ENCODE measurements at places on chromosomes 4 and X.

- DNase-seq, result no peak
Measured at GRCh38 chr4:40193016-40193571, 3.7 kb upstream of the RHOH start.

- no peak for DNase-seq
Measured at GRCh38 chrX:103630171-103630511, 1.4 kb downstream of the TCEAL1 start.

DNA sequence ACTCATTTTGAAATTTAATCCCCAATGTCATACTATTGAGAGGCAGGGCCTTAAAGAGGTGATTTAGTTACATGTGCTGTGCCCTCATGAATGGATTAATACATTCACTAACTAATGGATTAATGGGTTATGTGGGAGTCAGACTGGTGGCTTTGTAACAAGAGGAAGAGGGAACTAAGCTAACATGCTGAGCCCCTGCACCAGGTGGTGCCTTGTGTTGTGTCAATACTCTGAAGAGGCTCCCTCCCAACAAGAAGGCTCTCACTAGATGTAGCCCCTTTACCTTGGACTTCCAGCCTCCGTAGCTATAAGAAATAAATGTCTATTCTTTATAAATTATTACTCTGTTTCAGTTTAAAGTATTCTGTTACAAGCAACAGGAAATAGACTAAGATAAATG, 411.9 kb upstream of the EMCN start:
- no peak for DNase-seq

- no peak for DNase-seq
Measured at GRCh38 chr4:171532968-171533367, 280.2 kb upstream of the GALNTL6 start.

DNA sequence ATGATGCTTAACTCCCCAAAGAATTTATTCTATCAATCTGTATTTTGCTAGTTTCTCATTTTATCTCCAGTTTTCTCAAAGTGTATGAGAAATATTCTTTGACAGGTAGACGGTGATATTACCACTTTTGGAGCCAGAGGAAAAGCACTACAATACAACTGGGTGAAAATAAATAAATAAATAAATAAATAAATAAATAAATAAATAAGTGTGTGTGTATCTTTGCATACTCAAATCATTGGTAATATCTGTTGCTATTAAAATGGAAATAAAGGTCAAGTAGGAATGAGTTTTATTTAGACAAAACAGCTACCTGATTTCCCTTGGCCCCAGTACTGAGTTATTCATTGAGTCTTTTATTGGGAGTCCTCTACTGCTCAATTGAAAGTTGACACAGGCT, 114.3 kb downstream of the RBMX2 start:
- no peak for DNase-seq

GRCh38 chrX:88202149-88202548, 544.9 kb upstream of the CPXCR1 start:
- peak; percentile 51 for DNase-seq

DNA sequence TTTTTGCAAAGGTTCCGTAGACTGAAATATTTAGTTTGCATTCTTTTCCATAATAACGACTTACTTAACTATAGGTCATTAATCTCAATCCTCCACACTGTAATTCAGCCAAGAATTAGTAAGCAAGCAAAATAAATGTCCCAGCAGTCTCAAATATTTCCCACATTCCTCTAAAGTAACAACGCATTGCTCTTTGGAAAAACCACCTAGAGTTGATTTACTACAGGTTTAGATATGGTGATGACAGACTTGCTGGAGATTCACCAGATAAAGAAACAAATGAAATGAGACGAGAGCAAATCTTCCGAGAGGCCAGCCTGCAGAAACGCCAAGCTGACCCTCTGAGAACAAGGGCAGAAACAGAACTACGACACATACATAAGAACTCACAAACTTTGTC, 28.9 kb downstream of the TENM3 start:
- no peak for DNase-seq

- no peak for DNase-seq
Measured at GRCh38 chr4:3775576-3775975, 9.4 kb downstream of the ADRA2C start.

DNA sequence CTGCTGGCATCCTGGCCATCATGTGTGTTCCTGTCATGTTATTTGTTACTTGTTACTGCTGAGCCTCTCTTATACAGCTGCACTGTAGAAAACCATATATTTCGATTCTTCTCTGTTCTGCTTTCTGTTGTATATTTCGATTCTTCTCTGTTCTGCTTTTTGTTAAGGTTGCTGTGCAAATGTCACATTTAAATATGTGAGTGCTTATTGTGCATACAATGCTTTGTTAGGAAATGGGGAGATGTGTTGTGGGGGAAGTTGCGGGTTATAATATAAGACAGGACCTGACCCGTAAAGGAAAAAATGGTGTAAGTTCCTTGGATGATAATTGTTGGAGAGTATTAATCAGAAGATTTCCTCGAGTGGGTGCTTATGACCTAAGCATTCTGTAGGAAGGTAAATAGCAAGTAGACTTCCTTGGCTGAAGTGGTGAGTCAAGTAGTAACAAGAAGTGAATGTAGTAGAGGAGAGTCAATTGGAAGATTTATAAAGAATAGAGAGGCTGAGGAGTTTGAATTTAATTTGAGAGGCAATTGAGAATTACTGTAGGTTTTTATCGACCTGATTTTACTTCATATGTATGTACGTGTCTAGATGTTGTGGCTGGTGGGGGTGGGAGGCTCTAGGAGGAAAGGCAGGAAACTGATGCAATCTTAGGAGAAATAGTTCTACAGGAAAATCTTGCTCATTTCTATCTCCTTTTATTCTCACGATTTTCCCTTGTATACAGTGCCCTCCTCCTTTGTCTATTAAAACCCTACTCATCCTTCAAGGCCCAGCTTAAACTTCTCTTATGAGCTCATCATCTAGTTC, 8.5 kb downstream of the OGT start:
- peak; percentile 46 for DNase-seq

DNA sequence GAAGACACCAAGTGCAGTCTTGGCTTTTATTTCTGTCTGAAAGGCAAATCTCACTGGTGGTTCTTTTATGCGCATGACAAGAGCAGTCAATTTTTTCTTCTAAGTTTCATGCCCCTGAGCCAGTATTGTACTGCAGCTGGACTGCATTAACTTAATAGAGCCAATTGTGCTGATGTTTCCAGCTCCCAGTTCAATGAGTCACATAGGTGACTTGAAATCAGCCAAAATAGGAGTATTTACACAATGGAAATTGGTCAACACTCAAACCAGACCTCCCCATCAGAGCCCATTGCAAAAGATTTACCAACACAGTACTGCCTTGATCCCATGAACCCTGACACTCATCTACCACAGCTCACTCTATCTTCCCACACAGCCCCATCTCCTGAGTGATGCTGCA, 100.3 kb upstream of the GUCY1A1 start:
- peak; percentile 91 for DNase-seq

GRCh38 chr4:47562297-47562696, 77.2 kb downstream of the ATP10D start:
- no peak for DNase-seq

DNA sequence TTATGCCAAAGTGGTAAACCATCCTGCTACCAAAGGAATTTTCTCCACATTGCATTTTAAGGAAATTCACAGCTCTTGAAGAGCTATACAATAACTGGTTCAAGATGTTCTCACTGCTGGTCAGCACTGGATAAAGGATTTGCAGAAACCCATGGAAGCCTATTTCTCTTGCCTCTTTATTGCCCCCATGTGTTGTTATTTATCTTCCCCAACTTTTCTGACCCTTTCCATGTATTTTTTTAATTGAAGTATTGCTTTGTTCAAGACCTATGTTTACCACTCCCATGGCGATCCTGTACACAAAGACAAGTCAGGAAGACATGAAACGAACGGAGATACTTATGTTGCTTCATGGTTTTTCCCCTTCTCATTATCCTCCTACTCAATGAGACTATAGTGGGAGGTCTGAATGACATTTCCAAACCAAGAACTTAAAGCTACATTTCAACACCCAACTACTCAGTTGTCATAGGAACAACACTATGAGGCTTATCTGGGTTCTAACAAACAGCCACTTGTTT, 566.4 kb upstream of the DIPK2B start:
- no peak for DNase-seq

GRCh38 chr4:96395747-96396146, 555.9 kb downstream of the PDHA2 start:
- no peak for DNase-seq

GRCh38 chr4:121709766-121710405, 13.1 kb upstream of the ANXA5 start:
- no peak for DNase-seq

- no peak for DNase-seq
Measured at GRCh38 chrX:4225086-4225485, 511.6 kb upstream of the PRKX start.

DNA sequence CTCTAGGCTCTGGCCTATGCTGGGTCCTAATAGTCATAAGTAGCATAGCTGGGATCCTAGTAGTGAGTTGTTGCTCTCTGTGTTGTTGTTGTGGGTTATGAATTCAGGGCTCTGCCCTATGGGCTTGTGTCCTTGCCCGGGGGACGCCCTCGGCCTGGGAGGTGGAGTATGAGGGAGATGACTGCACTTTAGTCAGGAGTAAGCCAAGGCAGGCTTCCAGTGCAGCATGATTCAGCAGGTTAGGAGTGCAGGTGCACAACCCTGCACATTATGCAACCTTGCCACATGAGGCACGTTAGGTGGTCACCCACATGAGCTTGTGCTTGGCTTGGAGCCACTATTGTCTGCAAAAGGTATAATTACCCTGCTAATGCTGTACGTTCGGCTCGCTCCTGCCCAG, 58.4 kb upstream of the CCDC149 start:
- DNase-seq, result no peak

- DNase-seq, result peak; percentile 66
Measured at GRCh38 chr4:76504613-76505465, 69.8 kb downstream of the SHROOM3 start.

DNA sequence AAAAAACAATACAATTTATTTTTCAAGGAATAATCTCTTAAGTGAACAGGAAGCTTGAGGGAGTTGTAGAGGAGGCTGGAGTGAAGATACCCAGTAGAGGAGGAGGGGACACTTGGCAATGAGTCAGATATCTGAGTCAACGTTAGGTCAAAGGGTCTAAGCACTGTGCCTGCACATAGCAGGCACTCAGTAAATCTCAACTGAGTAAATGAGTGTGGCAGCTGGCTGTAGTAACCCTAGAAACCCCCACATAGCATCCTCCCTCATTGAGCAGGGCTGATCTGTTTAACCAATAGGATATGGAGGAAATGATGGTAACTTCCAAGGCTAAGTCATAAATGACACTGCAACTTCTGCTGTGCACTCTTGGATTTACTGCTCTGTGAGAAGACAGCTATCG, 186.0 kb upstream of the FAM241A start:
- no peak for DNase-seq

- DNase-seq, result no peak
Measured at GRCh38 chr4:79065262-79065661, 126.0 kb upstream of the PAQR3 start.

GRCh38 chr4:173301518-173302201, 32.5 kb downstream of the HMGB2 start:
- peak; percentile 69 for DNase-seq

DNA sequence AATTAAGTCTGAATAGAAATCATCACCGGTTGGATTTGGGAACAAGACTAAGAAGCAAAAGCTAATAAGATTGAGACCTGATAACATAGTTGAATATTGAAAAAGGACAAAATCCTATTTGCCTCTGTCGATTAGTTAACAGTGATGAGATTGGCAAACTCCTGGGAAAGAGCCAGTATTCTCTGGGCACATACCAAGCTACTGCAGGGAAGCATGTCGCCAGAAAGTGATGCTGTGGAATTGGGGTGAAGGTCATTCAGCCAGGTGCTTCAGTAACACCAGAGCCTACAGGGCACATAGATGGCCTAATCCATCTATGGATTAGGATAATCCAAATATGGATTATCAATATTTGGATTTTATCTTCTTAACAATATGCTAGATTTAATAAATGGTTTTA, 44.0 kb downstream of the OSTC start:
- no peak for DNase-seq

DNA sequence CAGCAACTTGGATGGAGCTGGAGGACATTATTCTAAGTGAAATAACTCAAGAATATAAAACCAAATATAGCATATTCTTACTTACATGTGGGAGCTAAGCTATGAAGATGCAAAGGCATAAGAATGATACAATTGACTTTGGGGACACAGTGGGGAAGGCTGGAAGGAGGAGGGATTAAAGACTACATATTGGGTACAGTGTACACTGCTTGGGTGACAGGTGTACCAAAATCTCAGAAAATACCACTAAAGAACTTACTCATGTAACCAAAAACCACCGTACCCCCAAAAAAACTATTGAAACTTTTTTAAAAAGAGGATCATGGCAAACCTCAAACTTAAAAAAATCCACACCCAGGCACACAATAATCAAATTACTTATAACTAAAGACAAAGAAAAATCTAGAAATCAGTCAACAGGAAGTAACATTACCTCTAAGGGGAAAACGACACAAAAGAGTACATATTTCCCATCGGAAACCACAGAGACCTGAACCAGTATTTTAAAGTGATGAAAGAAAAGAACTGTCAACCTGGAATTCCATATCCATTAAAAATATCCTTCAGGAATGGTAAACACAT, 241.8 kb downstream of the PRDM5 start:
- DNase-seq, result no peak

GRCh38 chr4:37400241-37400881, 155.8 kb downstream of the NWD2 start:
- DNase-seq, result no peak

- DNase-seq, result no peak
Measured at GRCh38 chr4:82704156-82704555, 94.4 kb downstream of the SCD5 start.

GRCh38 chrX:2828344-2828958, at the start of gene GYG2:
Gene GYG2 (plus strand): TSS chrX:2828930. CDS start chrX:2830189, 1,259 bp downstream.
- no peak for DNase-seq

DNA sequence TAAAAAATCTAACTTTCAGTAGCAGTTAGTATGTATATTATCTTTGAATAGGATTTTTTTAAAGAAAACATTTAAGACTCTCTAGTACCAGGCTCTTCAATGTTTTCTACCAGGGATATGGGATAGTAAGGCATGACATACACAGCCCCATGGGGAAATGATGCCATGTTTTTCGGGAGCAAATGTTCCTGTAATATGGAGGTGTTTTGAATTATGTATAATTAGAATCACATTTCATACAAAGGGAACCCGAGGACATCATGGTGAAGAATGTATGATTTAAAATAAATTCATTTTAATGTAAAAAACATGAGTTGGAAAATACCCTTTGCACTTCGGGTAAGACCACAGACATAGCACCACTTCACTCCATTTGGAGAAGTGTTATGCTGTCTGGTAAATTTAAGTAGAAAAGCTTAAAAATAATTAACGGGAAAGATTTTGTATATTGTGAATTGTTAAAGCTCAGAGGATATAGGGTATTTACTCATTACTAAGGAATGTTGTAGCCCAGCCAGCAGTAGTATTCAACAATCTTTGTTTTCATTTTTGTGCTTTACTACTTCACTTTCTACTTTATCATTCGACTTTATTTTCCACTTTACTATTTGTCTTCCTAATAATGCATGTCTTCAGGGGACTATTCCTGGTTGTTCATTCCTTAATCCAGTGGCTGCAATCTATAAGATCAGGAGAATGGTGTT, 2050.7 kb downstream of the ARAP2 start:
- no peak for DNase-seq
